Muscle of back (tissue), 13 donors: ENCODE measurements at places on chromosomes 6 and 20. TPM values are rescaled to one million over a fixed set of nuclear protein-coding genes. Genes with fewer than 3 reads are reported as not detected.

CST2 gene
- not detected for polyA plus RNA-seq

HTR1E gene
- not detected for polyA plus RNA-seq

GABRR1 gene
- 0.82 TPM for polyA plus RNA-seq

KCNS1 gene
- polyA plus RNA-seq: 0.14 TPM

DEFB124 gene
- polyA plus RNA-seq: 2.6 TPM

CTAGE9 gene
- not detected for polyA plus RNA-seq

FAM83B gene
- polyA plus RNA-seq: not detected

KCNQ2 gene
- 6.4 TPM for polyA plus RNA-seq

CRYBG1 gene
- 3.0 TPM for polyA plus RNA-seq

RAET1E gene
- 0.98 TPM for polyA plus RNA-seq

RFX6 gene
- not detected for polyA plus RNA-seq

BEND6 gene
- polyA plus RNA-seq: 0.66 TPM

GRM1 gene
- polyA plus RNA-seq: 0.06 TPM

MEI4 gene
- polyA plus RNA-seq: 0.14 TPM

SUPT3H gene
- 11.9 TPM for polyA plus RNA-seq

AIF1 gene
- 35.2 TPM for polyA plus RNA-seq

RHAG gene
- 1.2 TPM for polyA plus RNA-seq
